ENCODE measurements at places on chromosomes 5 and 9.
A peak's percentile ranks its signal among the peaks of the same experiment; 100 is the strongest.

DNA sequence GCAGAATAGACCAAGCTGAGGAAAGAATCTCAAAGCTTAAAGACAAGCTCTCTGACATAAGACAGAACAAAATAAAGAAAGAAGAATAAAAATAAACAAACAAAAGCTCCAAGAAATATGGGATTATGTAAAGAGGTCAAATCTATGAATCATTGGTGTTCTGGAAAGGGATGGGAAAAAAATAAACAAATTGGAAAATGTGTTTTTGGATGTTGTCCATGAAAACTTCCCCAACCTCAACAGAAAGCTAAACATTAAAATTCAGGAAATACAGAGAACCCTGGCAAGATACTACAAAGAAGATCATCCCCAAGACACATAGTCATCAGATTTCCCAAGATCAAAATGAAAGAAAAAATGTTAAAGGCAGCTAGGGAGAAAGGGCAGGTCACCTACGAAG is 662.0 kb upstream of the CDH18 start:
- no peak for DNase-seq

DNA sequence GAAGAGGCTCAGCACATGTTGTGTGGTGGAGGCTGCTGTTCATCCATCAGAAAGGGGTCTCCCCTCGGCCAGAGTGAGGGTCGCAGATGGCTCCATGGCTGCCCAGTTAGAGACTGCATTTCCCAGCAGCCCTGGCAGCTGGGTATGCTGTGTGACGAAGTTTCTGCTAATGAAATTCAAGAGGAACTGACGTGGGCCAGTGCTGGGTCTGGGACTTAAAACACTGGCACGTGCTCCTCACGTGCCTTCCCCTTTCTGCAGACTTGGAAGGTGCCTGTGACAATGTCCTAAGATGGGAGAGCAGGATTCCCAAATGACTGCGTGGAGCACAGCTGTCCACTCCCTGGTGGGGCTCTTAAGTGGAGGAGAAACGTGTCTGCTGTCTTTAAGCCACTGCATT is 114.5 kb upstream of the RAPGEF1 start:
- no peak for DNase-seq

- DNase-seq = no peak
Observed at GRCh38 chr5:146475190-146475780, 28.2 kb downstream of the TCERG1 start.

GRCh38 chr9:98612061-98612752 is 96.5 kb downstream of the GABBR2 start:
- no peak for DNase-seq

DNA sequence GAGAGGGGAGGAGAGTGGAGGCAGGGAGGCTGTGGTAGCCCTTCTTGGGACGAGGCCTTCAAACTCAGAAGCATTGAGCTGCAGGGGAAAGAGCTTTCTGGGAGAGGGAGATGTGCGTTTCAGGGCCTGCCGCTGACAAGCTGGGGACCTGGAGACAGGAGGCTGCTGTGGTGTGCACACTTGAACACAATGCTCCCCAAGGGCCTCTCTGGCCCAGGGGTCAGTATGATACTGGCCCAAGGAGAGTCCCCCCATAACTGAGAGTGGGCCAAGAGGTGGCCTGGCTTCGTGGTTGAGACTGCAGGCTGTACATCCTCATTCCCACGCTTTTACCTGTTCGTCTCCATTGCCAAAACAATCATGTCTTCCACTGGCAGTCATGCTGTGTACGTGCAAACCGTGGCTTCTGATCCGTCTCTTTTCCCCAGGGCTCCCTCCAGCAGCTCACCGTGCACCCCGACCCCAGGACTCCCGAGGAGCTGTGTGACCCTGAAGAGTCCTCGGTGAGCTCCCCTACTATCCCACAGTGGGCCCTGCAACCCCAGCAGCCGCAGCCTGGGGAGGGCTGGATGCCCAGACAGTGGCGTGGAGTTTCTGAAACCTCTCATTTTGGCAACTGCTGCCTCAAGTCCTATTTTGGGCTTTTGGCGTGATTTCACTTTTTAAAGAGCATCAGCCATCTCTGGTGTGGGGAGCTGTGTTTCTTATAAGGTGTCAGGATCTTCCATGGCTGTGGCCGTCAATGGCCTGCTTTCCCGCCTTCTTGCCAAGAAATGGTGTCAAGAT is 43.4 kb downstream of the COL15A1 start:
- no peak for DNase-seq

- no peak for DNase-seq
Observed at GRCh38 chr9:113630386-113631136, 167.0 kb downstream of the RGS3 start.

DNA sequence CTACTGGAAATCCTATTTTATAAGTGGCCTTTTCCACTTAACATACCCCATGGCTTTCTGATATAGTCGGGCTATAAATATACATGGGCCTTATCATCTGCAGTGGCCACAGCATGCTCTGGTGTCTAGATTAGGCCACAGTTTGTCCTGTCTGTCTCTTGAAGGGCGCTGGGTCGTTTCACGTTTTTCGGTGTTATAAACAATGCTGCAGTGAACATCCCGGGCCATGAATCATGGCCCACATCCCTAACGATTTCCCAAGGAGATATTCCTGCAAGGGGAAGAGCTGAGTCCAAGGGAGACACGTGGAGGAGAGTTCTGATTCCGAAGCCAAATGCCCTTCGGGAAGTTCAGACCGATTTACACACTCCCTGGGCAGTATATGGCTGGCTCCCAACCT is 8.4 kb downstream of the PLPP7 start:
- no peak for DNase-seq

GRCh38 chr9:121714873-121715272 is 63.4 kb downstream of the DAB2IP start:
- DNase-seq = no peak

DNA sequence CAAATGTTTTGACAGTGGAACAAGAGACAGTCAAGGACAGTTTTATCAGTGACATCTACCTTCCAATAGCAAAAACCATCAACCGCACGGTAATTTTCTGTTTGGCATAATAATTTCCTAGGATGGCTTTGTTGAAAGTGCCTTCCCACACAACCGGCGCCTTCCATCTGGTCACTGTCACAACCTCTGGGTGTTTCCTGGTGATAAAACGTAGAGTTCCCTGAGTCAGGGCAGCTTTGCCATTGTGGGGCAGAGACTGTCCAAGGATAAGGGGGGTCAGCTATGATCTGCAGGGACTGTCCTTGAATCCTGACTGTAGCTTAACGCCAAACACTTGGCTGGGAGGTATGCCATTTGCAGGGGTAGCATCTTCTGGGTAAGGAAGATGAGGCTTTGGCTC is 47.6 kb downstream of the GGTA1 start:
- no peak for DNase-seq

- no peak for DNase-seq
Observed at GRCh38 chr9:88922091-88922490, 69.2 kb upstream of the S1PR3 start.

GRCh38 chr9:121581786-121582600 is 69.4 kb upstream of the DAB2IP start:
- DNase-seq = no peak

- no peak for DNase-seq
Observed at GRCh38 chr9:85262333-85262732, 479.4 kb downstream of the AGTPBP1 start.

- DNase-seq = no peak
Observed at GRCh38 chr5:39755986-39756385, 331.2 kb upstream of the DAB2 start.

GRCh38 chr5:126464959-126465358 is 41.8 kb downstream of the GRAMD2B start:
- peak; percentile 96 for DNase-seq

DNA sequence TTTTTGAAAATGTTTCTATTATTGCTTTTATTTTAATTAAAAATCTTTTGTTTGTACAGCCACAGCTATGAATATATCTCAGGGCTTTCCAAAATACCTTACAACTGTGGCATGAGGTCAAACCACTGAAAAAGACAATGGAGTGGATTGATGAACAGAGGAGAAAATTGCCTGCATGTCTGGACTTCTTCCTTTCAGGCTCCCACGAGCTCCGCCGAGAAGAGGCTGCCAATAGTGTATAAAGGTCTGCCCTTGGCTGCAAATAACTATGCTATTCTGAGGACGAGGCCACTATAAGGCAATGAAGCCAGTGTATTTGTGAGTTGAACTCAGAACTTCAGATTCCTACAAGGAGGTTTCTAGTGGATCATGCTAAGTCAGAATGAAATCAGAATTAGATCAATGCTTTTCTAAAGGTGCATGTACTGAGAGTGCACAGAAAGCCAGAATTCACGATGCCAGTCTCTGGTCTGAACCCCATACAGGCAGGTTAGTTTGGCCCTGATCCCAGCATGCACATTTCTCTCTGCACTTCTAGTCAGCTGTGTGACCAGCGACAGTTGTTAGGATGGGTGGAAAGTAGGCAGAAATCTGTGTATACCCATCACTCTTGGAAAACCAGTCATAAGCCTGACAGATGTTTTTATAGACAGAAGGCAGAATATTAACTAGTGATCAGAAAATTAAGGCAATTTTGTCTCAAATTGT is 42.7 kb upstream of the PLPP1 start:
- no peak for DNase-seq

- DNase-seq = no peak
Observed at GRCh38 chr5:135576075-135576599, 2.7 kb downstream of the CXCL14 start.

GRCh38 chr5:54535149-54535844 is 17.7 kb downstream of the SNX18 start:
- no peak for DNase-seq

DNA sequence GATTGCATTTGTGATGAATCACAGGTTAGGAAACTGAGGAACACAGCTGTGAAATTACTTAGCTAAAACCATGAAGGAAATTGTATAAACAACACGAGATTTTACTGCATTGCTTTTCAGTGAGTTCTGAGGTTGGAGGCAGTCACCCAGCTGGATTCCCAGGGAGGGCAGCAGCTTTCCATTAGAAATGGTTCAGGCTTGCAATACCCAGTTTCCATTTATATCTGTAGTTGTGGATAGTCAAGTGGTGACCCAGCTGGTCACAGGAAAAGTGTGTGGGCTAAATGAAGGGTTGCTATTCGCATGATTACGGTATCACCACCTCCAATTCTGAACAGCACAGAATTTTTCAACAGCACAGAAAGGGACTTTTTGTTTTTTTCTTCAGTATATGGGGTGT is 34.3 kb upstream of the SPATA31D4 start:
- no peak for DNase-seq

DNA sequence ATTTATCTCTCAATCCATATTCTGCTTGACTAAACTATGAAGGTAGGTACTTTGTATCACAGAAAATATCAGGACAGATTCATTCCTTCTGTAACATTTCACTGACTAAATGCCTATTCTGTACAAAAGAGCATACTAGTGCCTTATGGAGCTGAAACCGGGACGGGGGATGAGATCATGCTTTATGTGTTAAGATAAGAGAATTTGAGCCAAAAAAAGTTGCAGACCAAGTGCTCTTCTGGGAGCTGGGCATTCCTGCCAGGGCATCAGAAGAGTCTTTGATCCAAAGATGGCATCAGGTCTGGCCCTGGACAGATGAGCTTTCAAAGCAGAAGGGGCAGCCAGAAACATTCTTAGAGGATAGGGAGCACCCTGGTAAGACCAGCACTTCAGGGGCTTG is 27.5 kb upstream of the GLIPR2 start:
- DNase-seq = no peak

DNA sequence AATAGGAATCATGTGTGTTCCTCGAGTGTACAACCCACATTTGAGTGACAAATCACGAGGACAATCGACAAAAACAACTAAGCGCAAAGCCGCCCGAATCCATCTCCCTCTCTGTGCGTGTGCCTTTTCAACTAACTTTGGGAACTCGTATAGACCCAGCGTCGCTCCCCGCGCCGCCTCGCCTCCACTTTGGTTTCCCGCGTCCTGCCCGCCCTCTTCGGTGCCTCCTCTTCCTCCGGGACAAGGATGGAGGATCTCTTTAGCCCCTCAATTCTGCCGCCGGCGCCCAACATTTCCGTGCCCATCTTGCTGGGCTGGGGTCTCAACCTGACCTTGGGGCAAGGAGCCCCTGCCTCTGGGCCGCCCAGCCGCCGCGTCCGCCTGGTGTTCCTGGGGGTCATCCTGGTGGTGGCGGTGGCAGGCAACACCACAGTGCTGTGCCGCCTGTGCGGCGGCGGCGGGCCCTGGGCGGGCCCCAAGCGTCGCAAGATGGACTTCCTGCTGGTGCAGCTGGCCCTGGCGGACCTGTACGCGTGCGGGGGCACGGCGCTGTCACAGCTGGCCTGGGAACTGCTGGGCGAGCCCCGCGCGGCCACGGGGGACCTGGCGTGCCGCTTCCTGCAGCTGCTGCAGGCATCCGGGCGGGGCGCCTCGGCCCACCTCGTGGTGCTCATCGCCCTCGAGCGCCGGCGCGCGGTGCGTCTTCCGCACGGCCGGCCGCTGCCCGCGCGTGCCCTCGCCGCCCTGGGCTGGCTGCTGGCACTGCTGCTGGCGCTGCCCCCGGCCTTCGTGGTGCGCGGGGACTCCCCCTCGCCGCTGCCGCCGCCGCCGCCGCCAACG is at the start of gene GPR150:
Gene GPR150 (plus strand): TSS at position 58 of the 840 bp plus-strand sequence. CDS start 189 bp downstream, at position 247.
- peak; percentile 84 for DNase-seq

DNA sequence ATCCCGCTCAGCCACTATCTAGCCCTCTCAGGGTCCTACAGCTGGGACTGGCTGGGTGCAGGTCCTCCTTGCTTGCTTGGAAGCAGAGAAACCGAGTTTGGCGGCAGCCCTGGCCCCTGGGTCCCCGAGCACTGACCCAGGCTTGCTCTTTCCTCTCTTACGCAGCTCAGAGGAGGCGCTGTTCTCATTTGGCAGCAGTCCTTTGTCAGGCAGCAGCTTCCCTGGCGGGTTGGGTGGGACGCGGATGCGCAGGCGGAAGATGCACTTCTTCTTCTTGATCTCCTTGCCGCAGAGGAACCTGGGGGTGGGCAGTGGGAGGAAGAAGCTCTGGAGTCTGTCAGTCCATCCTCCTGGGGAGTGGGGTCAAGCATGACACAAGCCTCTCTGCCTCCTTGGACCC is 14.5 kb downstream of the PHF19 start:
- no peak for DNase-seq

DNA sequence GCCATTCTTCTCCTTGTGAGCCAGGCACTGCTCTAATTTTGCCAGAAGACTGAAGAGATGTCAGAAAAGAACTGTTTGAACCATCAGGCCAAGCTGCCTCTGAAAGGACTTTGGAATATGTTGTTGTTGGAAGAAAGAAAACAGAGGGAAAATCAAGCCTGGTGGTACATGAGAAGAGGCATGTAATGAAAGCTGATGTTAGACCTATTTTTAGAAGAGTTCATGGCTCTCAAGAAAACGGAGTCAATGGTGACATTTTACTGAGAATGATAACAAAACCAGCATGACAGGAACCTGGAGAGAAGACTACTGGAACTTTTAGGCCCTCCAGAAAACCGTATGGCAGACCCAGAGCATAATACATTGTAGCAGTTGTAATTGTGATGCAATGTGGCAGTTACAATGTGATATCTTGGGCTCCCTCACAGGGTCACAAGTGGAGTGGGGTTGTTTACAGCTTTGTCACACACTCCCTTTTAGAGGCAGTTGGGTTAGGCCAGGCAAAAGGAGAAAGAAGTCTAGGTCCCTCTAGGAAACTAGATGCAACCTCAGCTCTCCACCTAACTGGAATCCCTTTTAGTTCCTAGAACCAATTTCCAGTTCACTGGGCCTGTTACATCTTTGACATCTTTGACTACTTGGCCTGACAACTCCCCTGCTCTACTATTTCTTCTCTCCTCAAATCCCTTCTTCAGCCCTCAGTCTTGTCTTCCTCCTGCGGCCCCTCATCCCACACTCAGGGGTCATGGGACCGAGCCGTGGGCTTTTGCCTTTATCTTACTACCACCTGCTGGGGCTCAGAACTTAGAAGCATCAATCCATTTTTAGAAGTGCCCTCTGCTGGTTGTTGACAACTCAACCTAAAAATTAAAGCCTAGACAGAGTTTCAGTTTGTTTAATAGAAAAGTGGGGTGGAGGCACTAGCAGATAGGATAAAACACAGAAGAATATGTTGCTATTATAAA is 61.2 kb upstream of the JAK2 start:
- no peak for DNase-seq
